Stimulated activated CD4-positive, alpha-beta T cell treated with anti-CD3 and anti-CD28 coated beads, TNF-alpha, amount 100 ng/mL, for 24 hours (primary cell): ENCODE measurements at places on chromosomes 12 and 14.

- no peak for DNase-seq
Observed at GRCh38 chr12:58914457-58914856, 5.8 kb downstream of the LRIG3 start.

DNA sequence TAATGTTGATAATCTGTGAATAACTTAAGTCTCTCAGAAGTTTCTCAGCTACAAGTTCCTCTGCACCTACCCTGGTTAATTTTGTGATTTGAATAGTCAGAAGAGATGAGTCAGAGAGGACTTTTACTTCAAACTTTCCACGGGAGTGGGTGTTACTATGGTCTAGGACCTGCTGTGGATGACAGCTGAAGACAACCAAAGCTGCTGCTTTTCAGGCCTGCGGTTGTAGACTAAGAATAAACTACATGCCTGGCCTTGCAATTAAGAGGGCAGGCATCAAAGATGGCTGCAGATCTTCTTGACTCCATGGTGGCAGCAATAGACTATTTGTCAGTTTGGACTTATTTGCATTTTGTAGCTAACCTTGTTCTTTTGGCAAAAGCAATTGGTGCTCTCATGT is 227.1 kb upstream of the KRR1 start:
- DNase-seq, result peak; percentile 36

GRCh38 chr14:83217492-83217891 is 1683.8 kb upstream of the SEL1L start:
- no peak for DNase-seq

DNA sequence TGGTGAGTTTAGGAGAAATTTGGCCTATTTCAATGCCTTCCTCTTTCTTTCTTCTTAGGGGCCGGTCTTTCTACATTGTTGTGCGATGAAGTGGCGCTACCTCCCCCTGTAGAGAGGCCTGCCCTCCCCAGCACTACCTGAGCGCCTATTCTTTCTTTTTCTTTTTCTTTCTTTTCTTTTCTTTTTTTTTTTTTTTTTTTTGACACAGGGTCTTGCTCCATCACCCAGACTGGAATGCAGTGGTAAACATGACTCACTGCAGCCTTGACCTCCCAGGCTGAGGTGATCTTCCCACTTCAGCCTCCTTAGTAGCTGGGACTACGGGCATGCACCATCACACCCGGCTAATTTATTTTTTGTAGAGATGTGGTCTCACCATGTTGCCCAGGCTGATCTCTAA is 136.1 kb upstream of the MAX start:
- DNase-seq, result no peak

GRCh38 chr12:101866615-101867373 is 10.6 kb upstream of the DRAM1 start:
- no peak for DNase-seq

DNA sequence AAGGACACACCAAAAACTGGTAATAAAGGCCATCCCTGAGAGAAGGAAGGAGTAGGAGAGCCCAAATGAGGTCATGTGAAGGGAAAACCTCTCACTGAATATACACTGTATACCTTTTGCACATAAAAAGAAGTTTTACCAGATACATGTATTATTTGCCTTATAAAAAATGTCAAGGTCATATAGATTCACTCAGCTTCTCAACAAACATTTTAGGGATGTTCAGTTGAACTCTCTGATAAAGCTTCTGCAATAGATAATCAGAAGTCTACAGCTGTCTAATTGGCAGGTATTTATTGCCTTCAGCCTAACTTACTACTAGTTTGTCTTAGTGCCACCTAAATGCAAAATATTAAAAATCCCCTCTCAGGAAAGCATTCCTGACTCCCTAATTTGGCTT is 8.7 kb downstream of the SLC11A2 start:
- no peak for DNase-seq

DNA sequence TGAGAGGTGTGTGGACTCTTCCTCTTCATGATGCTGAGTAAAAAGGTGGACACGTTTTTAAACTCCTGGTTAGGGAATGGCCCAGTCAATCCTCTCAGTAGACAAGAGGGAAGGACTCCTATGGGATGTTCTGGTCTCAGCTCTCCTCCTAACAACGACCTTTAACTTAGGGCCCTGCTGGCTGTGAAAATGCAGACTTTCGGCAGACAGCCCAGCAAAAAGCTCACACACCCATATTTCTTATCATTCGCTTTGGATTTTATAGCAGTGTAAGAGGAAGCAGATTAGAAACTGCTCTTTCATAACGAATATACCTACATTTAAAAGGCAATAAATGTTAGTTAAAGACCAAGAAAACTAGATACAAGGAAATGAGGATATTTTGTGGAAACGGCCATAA is 18.0 kb upstream of the YARS2 start:
- DNase-seq, result no peak

DNA sequence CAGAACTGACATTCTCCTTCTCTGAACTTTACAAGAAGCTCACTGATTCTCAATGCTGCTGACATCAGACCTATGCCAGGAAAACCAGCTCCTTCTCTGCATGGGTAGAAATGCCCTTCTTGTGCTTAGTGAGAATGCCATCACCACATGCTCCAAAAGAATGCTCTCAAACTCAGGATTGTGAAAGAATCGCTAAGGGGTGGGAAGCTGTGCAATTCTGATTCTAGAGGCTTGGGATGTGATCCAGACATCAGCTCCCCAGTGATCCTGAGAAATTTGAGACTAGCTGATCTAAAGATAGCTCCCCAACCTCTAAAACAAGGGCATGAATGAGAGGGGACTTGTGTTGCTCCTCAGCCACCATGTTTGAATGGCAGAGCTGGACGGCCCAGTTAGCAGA is 113.2 kb downstream of the DPF3 start:
- no peak for DNase-seq

- DNase-seq, result no peak
Observed at GRCh38 chr14:100569734-100570286, 17.4 kb downstream of the BEGAIN start.

- no peak for DNase-seq
Observed at GRCh38 chr12:95083938-95084337, 10.5 kb upstream of the NR2C1 start.

GRCh38 chr14:73726025-73726961 is 12.1 kb upstream of the PNMA1 start:
- no peak for DNase-seq
